Mucosa of gallbladder (tissue), 1 donor: ENCODE measurements at places on chromosomes 3 and 15. TPM values are rescaled to one million over a fixed set of nuclear protein-coding genes. Genes with fewer than 3 reads are reported as not detected.

DNA sequence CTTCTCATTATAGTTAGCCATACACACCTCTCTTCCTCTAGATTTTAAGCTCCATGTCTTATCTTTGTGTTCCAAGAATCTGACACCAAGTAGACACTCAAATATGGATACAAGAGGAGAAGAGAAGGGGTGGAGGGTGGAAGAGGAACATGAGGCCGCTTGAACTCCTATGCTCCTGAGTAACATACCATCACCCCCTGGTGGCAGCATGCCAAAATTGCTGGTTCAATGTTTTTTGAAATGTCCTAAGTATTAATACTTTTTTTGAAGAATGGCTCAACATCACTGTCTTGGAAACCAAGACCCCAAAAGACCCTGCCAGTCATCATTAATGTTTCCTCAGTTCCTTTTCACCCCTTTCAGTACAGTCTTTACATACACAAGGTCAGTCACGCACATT lies 71.8 kb upstream of the HACD2 start:
- no peak for DNase-seq

DNA sequence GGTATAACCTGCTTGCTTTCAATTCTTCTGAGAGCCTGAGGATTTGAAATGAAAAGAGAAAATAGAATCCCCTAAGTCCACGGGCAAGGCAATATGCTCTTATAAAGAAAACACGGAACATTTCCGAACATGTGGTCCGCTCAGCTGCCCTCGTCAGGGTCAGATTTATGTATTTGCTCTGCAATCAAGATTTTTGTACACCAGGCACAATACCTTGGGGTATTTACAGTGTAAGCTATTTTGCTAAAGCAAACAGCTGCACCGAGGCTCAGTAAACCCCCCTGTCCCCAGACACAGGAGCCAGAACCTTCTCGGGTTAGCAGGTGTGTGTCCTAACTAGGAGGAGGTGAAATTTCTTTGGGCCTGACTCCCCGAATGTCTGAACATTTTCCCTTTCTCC lies 155.8 kb upstream of the LRIG1 start:
- no peak for DNase-seq

GRCh38 chr15:54088837-54089236 lies 110.6 kb downstream of the UNC13C start:
- DNase-seq: no peak

DNA sequence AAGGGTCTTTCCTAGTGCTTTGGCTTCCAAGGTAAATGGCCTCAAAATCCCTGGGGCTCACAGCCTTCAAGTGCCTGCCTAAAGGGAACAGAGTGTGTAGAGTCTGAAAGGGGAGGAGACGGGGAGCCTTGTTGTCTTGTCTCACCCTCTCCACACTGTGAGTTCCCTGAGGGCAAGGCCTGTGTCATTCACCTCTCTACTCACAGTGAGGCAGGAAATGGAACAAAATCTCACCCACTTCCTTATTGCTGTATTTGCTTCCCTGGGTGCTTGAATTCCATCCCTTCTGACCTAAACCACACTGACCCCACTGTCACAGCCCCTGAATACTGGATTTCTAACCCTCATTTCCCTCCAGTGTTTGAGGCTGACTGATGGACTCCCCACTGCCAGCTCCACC lies 197.5 kb downstream of the EPHB1 start:
- no peak for DNase-seq

DNA sequence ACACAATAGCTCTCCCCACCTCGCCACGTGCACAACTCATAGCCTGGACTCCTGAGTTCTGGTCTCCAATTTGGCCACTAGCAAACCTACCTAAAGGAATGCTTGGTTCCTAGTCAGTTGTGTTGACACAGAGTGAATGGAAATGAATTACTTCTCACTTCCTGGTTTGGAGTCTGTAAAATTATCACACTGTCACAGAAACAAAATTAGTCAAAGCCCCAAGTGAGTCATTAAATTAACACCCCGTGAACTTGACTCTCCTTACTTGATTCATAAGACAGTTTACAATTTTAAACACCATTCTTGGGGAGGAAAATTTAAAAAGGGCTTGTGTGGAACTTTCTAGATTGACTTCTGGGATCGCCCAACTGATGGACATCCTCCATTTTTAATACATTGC lies 276.2 kb upstream of the CTNNB1 start:
- no peak for DNase-seq

DNA sequence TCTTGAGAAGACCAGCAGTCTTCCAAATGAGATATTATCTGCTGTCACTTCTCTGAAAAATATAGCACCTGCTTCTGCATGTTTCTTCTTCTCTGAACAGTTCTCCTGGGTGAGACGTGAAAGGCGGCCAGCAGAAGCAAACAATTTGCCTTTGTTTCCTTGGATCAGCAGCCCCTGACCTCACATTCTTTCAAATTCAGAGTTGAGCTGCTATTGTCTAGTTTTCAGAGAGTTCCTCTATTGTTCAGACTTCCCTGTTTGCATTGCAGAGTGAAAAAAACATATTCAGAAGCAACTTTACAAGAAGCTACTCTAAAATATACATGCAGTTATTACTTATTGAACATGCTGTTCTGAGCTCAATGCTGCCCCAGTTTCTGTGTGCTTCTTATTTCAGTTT lies 653.6 kb downstream of the NAALADL2 start:
- no peak for DNase-seq

DNA sequence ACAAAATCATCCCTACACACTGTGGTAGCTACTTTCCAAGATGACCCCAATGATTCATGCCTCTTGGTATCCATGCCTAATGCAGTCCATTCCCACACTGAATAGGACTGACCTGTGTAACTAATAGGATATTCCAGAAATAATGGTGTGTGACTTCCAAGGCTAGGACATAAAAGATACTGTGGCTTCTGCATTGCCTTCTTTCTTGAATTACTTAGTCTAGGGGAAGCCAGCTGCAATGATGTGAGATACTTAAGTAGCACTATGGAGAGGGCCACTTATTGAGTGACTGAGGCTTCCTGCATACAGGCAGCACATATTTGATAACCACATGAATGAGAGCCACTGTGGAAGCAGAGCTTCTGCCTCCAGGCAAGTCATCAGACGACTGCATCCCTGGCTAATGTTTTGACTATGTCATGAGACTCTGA lies 50.1 kb downstream of the NR1I2 start:
- DNase-seq: no peak

DNA sequence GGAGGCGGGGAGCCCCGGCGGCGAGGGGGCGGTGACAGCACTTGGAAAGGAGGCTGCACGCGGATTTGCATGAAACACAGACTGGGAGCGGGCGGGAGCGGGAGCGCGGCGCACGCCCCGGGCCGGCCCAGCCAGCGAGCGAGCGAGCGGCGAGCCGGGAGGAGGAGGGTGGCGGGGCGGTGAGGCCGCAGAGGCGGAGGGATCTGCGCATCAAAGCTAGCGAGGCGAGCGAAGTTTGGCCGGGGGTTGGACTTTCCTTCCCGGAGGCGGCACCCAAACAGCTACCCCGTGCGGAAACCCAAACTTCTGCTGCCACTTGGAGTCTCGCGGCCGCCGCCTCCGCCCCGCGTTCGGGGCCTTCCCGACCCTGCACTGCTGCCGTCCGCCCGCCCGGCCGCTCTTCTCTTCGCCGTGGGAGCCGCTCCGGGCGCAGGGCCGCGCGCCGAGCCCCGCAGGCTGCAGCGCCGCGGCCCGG lies at the start of gene SMAD3:
Gene SMAD3, plus strand, starts transcription at position 72 of the 475 bp plus-strand sequence. CDS start 553 bp downstream, outside the sequence.
- DNase-seq: peak; percentile 91

DNA sequence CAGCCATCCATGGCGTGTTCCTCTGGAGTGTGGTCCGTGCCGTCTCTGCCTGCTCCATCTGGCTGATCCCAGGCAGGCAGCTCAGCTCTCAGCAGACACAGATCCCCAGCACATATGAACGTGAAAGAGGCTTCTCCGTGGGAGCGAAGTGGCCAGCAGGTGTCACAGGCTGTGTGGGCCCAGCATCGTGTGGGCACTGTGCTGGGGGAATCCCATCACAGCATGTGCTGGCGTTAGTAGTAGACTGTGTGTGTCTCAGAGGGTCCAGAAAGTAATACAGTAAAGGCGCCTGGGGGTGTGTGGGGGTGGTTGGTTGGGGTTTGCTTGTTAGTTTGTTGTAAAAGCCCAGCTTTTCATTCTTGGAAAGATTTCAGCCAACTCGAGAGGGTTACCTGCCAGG lies 147.6 kb downstream of the IGF1R start:
- DNase-seq: no peak

- no peak for DNase-seq
Observed at GRCh38 chr3:114669614-114670013, 375.8 kb downstream of the TIGIT start.

- DNase-seq: no peak
Observed at GRCh38 chr3:170709046-170709445, 123.2 kb upstream of the SLC7A14 start.

DNA sequence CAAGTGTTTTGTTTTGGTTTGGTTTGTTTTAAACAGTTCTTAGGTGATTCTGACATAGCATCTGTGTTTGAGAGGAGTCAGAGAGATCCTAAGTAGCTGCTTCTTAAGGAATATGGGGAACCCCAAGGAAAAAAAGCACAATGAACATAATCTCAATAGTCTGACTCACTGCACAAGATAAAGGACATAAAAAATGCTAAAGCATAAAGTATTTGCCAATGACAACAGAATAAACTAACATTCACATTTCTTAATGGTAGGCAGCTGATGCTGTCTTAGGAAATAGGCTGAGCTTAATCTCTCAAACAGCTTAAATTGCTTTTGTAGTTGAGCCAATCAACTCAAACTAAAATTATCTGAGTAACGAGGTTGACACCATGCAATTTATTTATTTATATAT lies 2.9 kb downstream of the NCEH1 start:
- no peak for DNase-seq

- no peak for DNase-seq
Observed at GRCh38 chr3:144185276-144185675, 213.7 kb downstream of the DIPK2A start.

GRCh38 chr15:32125595-32125994 lies 95.3 kb downstream of the CHRNA7 start:
- DNase-seq: no peak

Gene CRYBG3
- total RNA-seq: 17.7 TPM

Gene FILIP1L
- total RNA-seq: 142 TPM

Gene MRAS
- total RNA-seq: 31.7 TPM

Gene CXCR6
- 11.9 TPM for total RNA-seq

Gene CCDC13
- total RNA-seq: 1.4 TPM

Gene FBXW12
- total RNA-seq: not detected
